Trophoblast cell (in vitro differentiated cells and primary cell): ENCODE measurements at places on chromosomes 6 and 20.

- peak; percentile 54 for DNase-seq
These were observed 153.3 kb downstream of the PKHD1 start for GRCh38 chr6:51934098-51934497.

- peak; percentile 75 for DNase-seq
These were observed 4.8 kb downstream of the GMNN start for GRCh38 chr6:24779416-24780016.

DNA sequence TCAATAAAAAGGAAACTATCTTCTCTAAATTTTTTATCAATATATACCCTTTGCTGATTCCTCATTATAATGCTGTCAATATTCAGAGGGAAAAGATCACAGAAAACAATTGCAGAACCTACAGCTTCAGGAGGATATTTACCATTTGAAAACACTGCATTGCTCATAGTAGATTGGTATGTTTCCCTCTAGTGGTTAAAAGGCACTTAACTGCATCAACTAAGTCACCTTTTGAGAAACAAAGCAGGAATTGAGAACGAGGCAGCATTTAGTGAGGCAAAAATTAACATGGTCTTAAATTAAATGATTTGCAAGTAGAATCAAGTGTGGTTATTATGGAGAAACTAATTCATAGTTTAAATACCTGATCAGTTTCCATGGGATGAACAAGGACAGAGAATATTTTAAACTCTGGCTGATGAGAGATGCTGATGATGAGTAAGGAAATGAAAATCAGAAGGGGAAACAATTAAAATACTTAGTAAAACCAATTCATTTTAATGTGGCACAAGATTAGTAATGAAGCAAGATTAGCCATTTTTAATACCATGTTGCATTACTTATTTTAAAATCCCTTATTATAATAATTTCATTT, 642.1 kb downstream of the EPHA7 start:
- DNase-seq, result no peak

DNA sequence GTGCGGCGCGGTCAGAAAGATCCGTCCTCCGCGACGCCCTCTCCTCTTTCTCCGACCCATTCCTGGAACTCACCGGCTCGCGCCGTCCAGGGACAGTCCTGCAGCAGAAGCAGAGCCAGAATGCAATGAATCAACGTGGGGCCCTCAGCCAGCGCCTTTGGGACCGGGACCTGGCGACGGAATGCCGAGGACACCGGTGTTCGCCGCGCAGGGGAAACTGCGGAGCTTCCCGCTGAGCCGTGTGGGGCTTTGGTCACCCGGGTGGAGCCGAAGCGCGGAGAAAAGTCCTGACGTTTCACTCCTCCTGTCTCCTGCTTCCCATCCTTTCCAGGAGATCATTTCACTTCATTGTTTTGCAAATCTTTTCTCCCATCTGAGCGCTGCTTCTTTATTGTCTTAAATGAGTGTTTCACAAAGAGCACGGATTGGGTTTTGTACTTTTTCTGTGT, 26.5 kb downstream of the ULBP1 start:
- no peak for DNase-seq

GRCh38 chr20:61690993-61691838, 374.5 kb downstream of the TAF4 start:
- no peak for DNase-seq

GRCh38 chr6:13550656-13551055, 23.7 kb upstream of the SIRT5 start:
- DNase-seq, result no peak

GRCh38 chr6:148328876-148329555, 13.6 kb upstream of the SASH1 start:
- no peak for DNase-seq

DNA sequence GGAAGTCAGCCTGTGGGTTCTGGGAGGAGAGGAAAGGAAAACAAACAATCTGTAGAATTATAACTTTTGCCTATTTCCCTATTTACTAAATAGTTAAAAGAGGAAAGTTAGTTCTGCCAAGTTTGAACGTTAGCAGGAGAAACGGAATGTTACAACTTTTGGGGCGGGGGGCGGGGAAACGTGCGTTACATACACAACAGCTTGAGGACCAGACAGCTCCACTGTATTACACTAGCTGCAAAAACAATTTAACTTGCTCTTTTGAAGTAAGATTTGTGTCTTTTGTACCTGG, 498 bp upstream of the PRDM1 start:
- no peak for DNase-seq

GRCh38 chr6:74597840-74598239, 608.0 kb downstream of the COL12A1 start:
- no peak for DNase-seq

- no peak for DNase-seq
These were observed 8.0 kb upstream of the RTF2 start for GRCh38 chr20:56460459-56460858.

- no peak for DNase-seq
These were observed 6.5 kb upstream of the NCOA6 start for GRCh38 chr20:34831936-34832335.

DNA sequence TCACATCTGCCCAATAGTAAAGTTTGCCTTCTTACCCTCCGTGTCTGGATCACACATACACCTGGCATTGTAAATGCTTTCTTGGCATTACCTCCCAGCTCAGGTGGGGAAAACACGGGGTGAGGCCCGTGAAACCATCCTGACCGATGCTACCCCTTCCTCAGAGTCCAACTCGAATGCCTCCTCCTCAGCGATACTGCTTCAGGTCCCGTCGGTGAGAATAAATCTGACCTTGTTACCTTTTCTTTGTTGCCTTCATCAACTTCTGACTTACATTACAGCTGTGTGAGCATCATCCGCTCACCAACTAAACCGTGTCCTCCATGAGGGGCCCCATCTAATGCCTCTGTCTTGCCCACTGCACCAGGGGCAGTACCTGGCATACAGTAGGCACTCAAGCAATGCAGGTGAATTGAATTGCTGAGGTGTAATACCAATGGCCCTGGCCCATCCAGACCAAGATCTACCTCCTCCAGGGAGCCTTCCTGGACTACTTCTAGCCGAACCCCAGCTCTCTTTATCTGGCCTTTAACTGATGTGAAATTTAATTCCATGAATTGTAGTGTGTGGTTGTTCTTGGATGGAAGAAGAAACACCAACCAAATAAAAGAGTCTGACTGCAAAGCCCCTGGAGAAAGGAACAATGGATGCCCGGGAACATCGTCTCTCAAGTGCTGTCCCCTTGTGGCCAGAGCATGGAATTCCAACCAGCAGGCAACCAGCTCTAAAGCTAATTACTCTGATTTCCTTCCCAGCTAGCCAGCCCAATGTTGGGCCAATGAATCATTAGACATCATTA, 141.5 kb downstream of the ANKRD60 start:
- DNase-seq, result peak; percentile 43

- DNase-seq, result no peak
These were observed 6.0 kb downstream of the PARD6B start for GRCh38 chr20:50737352-50737751.

DNA sequence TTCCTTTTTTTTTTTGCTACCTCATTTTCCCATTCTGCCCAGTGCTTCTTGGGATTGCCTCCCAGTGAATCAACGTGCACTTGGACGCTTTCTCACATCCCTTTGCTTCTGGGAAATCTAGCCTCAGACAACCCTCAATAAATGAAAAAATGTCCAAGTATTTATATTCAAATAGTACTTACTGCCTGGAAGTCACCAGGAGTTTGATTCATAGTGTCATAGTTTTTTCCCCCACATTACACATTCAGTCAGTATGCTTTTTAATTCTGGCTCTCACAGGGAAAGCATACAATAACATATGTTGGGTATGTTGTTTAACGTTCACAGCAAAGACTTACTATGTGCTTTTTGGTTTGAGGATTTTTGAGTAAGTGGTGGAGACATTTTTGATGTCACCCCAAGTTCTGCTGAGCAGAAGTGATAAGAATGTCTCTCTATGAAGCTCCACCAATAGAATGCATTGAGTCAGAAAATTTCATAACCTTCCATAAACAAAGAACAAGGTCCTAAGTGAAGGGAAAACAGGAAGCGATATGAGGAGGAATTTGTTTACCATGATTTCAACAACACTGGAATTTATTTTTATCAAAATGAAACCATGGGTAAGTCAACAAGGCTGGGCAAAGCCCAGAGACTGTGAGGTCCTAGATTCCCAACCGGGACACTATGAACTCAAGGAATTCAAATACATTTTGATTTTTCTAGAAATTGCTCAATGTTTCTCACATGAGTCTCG, 301.2 kb upstream of the BMP2 start:
- DNase-seq, result no peak

DNA sequence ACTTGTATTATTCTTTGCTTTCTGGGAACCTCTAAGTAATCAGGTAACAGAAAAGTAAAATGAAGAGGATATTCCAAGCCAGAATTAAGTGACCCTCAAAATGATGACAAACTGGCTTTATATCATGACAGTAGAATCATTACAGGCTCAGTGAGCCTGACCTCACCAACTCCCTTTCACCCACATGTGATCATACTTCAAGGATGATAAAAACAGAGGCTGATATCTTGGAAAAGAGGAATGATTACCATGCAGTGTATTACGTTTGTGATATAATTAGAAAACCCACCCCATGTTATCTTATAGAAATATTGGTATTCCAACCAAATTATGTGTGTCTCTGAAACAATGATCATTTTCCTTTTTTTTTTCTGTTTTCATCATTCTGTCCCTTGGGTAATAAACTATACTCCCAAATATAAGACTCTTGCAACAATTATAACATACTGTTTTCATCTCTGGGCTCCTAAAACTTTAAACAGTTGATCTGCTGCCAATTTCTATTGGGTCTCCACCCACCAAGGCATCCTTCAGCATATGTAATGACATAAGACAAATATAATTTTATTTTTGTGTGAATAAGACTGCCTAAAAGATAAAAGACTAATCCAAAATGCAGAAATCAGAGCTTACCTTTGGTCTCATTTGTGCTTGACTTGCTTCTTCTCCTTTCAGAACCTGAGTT, 115.7 kb downstream of the DST start:
- peak; percentile 54 for DNase-seq

DNA sequence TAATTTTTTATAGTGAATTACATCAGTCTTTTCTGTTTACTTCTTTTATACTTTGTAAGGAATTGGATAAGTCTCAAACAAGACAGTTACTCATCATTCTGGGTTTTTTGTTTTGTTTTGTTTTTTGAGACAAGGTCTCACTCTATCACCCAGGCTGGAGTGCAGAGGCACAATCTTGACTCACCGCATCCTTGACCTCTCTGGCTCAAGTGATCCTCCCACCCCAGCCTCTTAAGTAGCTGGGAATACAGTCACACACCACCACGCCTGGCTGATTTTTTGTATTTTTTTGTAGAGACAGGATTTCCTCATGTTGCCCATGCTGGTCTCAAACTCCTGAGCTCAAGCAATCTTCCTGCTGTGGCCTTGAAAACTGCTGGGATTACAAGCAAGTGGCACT, 524.3 kb downstream of the EYS start:
- DNase-seq, result no peak

GRCh38 chr6:28775052-28775376, 148.8 kb downstream of the TRIM27 start:
- no peak for DNase-seq

DNA sequence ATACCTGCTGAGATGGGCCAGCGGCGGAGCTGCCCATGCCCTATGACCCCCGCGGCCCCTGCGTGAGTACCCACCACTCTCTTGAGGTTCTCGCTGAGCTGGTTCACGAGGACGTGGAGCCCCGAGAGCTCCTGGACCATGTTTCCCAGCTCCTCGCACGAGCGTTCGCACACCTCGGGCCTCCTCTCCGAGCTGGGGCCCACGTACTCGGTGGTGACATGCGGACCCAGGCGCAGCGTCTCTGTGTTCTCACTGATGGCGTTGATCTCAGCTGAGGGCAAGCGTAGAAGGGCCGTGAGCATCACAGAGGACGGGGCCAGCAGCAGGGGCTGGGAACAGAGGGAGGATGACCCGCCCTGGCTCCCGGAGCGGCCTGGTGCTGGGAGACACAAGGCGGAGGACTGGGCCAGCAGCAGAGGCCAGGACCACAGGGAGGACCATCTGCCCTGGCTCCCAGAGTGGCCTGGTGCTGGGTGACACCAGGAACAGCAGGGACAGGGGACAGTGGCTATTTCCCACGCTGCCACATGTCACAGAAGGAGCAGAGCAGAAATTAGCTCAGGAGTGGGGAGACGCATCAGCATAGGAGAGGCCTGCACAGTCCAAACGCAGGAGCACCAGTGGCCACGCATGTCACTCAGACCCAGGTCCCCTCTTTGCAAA, 11.8 kb downstream of the THBS2 start:
- no peak for DNase-seq

DNA sequence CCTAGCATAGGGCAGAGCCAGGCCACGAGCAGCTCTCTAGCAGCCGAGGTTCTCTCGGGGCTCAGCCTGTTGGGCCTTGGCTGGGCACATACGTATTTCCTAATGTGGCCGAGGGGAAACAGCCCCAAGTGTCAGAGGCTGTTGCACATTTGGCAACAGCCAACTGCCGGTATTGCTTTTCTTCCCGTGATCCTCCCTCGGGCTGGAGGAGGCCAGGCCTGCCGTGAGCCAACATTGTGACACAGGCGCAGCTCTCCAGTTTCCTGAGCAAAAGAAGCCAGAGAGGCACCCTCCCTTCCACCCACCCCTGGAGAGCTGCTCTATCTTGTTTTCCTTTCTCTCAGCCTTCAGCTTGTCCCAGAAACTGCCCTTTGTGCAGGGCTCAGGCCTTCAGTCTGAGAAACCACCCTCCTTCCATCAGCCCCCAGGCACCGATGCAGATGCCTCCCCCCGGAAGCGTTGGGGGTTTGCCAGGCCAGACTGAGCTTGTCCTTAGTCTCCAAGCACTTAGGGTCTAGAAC, 5.1 kb upstream of the BPI start:
- peak; percentile 8 for DNase-seq

GRCh38 chr6:45175272-45175671, 152.9 kb upstream of the RUNX2 start:
- DNase-seq, result no peak

DNA sequence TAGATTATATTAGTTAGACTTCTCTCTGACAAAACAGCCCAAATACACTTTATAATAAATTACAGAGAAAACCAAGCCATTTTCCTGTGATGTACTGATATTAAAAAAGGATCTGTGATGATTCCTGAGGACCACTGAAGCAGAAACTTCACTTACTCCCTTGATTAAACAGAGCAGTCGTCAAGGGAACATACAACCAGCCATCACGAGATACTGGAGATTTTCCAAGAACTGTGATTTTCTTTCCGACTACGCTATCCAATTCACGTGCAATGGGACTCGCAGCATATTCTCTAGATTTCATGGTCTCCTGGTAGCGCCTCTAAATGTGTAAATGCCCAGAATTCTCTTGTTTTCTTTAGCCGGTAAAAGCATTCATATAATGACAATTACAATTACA, 377.4 kb downstream of the PHF3 start:
- DNase-seq, result no peak
